ENCODE measurements at places on chromosomes 12 and 14.
A peak's percentile ranks its signal among the peaks of the same experiment; 100 is the strongest.

DNA sequence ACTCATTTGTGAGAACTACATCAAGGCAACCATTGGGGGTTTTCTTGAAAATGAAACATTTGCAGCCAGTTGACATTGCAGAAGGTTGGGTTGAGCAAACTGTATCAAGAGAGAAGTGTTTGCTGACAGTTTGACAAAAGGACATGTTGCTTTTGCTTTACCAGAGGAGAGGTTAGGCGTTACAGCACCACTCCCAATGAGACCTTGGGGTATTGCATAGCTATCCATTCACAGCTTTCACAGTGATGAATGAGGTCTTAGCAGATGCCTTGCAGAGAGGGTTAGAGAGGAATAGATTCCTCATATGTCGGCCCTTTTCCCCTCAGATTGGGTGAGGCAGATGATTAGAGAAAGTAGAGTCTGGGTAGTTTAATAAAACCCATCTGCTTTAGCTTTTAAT is 988.9 kb upstream of the FLRT2 start:
- no peak for DNase-seq

GRCh38 chr12:64968989-64969819 is 144.8 kb downstream of the TBC1D30 start:
- no peak for DNase-seq

- no peak for DNase-seq
These were observed 155.0 kb downstream of the EPS8 start for GRCh38 chr12:15634010-15634683.

DNA sequence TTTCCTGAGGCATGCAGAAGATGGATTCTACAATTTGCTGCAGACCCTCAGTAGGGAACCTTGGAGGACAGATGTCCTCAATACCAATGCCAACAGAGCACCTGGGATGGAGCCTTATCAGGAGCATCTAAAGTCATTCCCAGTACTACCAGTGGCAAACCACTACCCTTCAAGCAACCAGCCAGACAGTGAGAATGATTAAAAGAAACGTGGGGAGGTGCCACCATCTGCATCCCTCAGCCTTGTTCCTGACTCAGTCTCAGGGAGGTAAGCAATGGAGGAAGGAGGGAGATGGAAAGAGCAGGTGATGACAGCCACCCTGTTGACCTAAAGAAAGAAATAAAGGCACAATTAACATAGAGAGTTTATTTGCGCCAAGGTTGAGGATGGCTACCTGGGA is 175.2 kb upstream of the GRIN2B start:
- DNase-seq, result no peak

DNA sequence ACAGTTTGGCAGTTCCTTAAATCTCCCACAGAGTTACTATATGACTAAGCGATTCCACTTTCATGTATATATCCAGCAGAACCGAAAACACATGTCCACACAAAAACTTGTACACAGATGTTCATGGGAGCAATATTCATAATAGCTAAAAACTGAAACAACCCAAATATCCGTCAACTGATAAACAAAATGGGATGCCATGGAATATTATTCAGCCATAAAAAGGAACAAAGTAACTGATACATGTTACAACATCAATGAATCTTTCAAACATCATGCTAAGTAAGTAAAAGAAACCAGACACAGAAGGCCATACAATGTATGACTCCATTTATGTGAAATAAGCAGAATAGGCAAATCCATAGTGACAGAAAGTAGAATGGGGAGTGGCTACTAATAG is 80.2 kb upstream of the GPHB5 start:
- DNase-seq, result no peak

DNA sequence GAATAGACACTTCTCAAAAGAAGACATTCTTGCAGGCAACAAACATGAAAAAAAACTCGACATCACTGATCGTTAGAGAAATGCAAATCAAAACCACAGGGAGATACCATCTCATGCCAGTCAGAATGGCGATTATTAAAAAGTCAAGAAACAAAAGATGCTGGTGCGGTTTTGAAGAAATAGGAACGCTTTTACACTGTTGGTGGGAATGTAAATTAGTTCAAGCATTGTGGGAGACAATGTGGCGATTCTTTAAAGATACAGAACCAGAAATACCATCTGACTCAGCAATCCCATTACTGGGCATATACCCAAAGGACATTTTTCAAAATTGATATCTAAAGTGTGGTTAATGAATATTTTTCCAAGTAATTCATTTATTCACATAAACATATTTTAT is 39.6 kb upstream of the LIN7A start:
- DNase-seq, result no peak

GRCh38 chr12:5480218-5480937 is 48.5 kb downstream of the NTF3 start:
- DNase-seq, result no peak

GRCh38 chr14:91742621-91743304 is 10.9 kb upstream of the CATSPERB start:
- no peak for DNase-seq

- DNase-seq, result no peak
These were observed 9.6 kb upstream of the TMEM120B start for GRCh38 chr12:121702944-121703343.

DNA sequence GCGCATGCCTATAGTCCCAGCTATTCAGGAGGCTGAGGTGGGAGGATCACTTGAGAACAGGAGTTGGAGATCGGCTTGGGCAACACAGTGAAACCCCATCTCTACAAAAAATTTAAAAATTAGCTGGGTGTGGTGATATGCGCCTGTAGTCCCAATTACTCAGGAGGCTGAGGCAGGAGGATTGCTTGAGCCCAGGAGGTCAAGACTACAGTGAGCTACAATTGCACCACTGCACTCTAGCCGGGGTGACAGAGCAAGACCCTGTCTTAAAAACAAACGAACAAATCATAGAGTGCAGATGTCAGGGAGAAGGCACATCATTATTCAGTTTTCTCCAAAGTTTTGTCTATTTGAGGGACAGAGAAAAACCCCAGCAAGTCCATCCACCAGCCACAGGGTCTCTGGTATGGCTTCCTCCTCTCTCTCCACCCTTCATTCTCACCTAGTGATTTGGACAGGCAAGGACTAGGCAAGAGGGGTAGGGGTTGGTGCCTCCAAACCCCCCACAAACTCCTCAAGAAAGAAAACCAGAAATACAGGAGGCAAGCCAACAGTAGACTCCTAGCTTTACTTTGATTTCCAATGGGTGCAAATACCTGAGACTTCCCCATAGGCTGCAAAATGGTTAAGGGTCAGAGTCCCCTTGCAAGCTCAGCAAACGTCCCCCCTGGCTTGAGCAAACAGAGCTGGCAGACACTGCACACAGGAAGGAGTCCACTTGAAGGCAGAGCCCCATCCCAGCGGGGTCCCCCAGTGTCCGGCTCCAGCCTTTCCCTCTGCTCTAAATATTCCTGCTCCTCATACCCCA is 26.5 kb upstream of the RPLP0 start:
- DNase-seq, result no peak

DNA sequence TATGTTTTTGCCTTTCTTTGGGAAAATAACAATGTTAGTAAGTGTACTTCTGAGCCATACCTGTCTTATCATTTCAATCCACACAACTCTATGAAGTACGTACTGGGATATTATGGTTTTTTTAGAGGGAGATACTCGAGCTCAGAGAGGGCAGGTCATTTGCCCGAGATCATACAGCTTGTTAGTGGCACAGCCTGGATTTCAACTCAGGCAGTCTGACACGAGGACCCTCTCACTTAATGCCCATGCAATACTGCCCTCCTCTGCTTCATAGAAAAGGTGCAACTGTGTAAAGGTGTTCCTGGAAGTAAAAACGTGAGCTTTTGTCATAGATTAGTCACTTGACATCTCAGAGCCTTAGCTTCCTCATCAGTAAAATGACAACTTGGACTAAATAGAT is 128.0 kb downstream of the NDUFA12 start:
- no peak for DNase-seq

DNA sequence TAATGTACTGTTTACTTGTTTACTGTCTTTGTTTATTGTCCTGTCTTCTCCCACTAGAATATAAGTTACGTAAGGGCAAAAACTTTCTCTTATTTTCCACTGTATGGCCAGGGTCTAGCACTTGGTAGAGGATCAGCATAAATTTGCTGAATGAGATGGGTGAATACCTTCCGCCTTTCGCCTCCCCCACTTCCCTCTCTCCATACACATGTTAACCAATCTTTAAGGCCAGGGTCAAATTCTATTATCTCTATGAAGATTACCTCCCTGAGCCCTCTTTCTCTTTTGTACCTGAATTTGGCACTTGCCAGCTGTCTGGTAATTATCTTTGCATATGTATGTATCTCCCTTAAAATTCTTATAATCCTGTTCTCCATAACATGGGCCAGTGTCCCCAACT is 4.9 kb downstream of the DUSP16 start:
- DNase-seq, result no peak

DNA sequence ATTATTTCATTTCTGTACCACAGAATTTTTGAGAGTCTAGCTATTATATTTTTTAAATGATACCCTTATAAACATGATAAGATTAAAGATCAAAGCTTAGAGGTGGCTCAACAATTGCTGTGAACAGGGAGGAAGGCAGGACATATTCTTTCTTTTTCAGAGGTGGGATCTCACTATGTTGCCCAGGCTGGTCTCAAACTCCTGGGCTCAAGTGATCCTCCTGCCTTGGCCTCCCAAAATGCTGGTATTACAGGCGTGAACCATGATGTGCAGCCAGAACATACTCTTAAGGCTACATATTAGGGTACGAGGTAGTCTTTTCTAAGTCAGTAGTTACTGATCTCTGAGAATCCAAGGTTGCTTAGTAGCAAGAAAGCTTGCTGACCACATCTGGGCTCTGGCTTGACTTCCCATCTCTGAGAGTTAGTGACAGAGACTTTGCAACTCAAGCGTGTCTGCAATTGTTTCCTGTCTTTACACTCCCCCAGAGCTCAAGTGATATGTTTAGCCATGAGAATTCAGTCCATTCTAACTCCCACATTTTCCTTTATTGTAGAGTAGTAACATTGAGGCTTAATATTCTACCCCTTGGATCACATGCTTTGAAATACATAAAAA is 8.6 kb downstream of the RAB5B start:
- no peak for DNase-seq

GRCh38 chr12:27208414-27208750 is 35.7 kb upstream of the STK38L start:
- no peak for DNase-seq

GRCh38 chr12:1510056-1510812 is 84.1 kb downstream of the FBXL14 start:
- no peak for DNase-seq

GRCh38 chr12:114809097-114809496 is 125.1 kb upstream of the TBX3 start:
- no peak for DNase-seq

DNA sequence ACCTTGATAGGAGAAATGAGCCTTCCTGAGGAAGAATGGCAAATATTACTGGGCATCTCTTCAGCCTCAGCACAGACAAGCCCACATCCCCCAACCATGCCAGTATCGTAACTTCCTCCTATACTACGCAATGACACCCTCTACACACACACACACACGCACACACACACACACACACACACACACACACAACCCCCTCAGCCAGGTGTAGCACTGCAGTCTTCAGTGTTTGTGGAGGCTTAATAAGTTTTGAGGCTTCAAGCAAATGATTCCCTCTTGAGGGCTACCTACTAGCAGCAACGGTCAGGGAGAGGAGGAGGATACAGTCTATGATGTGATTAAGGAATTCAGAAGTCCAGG is 1.6 kb downstream of the DGKA start:
- no peak for DNase-seq

- DNase-seq, result peak; percentile 80
These were observed 32.8 kb downstream of the ARID4A start for GRCh38 chr14:58331111-58331510.

- no peak for DNase-seq
These were observed 122.1 kb downstream of the PRKD1 start for GRCh38 chr14:29805415-29806123.

DNA sequence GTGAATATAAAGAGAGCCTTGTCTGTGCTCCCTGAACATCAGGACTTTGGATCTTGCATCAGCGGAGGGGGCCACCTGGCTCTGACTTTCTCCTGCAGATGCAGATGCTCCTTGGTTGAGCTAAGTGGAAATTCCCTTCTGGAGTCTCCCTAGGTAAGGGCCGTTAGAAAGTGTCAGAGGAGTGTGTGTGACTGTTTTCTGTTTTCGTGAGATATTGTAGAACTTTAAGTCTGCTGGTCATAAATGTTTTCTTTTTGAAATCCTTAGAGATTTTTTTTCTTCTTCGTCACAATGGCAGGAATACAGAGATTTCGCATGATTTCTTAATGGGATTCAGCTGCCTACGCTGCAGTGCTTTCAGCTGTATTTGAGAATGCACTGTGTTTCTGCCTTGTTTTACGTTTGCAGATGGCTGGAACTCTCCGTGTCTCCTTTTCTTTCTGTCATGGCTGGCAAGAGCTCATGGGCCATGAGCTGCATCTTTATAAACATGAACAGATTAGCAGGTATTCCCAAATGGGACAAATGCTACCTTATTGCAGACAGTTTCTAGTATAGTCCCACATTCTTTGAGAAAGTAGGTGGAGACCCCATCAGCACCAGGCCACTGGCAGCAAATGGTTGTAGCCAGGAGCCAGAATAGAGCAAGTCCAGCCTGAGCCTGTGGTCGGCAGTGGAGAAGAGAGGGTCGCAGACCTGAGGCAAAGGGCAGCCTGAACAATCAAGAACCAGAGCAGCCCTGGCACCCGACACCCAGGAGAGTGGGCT is 76.2 kb upstream of the FRMD6 start:
- DNase-seq, result no peak

DNA sequence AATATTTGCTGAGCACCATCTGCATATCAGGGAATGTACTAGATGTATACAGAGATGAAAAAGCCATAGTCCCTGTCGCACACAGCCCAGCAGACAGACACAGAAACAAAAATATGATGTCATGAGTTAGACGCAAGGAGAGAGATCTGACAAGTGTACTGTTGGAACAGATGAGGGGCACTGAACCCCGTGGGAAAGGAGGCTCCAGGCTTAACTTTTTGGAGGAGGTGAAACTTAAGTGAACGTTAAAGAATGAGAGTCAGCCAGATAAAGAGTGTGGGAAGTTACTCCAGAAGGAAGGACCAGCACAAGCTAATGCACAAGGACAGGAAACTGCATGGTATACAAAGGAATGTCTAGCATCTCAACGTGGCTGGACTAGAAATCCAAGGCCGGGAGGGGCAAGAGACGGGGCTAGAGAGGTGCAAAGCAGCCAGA is 2.5 kb upstream of the ACTN1 start:
- no peak for DNase-seq

- no peak for DNase-seq
These were observed 1.9 kb upstream of the PIWIL1 start for GRCh38 chr12:130335517-130336392.

DNA sequence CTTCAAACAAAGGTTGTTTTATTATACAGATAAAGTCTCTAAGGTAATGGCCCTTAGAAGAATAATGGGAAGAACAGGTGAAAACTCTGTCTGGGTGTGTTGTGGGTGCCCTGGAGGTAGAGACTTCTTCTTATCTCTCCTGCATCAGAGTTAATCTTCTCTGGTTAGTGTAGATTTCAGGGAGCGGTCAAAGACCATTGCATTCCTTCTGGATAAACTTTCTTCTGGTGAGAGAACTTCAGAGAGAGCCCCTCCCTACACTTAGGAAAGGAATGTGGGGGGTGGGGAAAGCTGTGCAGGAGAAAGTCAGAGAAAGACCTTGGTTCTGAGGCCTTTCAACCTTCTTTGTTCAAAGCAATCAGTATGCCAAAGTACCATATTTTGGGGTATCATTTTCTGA is 658.5 kb downstream of the DIO2 start:
- DNase-seq, result no peak

- DNase-seq, result no peak
These were observed 231.2 kb downstream of the PIK3C2G start for GRCh38 chr12:18492372-18493025.

Data from stimulated activated CD4-positive, alpha-beta T cell treated with anti-CD3 and anti-CD28 coated beads, TNF-alpha, amount 100 ng/mL, for 24 hours (primary cell).